ENCODE measurements at places on chromosomes 16 and 17. TPM values are rescaled to one million over a fixed set of nuclear protein-coding genes. Genes with fewer than 3 reads are reported as not detected.

Gene NPIPA2
- 2.2 TPM for total RNA-seq

Gene ICAM2
- total RNA-seq = not detected

Gene CHAD
- not detected for total RNA-seq

Gene PLD6
- 6.2 TPM for total RNA-seq

Gene TVP23A
- total RNA-seq = 0.13 TPM

Gene CCDC92B
- total RNA-seq = 0.20 TPM

Gene HOXB3
- 5.0 TPM for total RNA-seq

Gene HOXB7
- 31.7 TPM for total RNA-seq

Gene RAB11FIP4
- total RNA-seq = 1.7 TPM

Gene KRT24
- total RNA-seq = not detected

Gene MC1R
- 6.1 TPM for total RNA-seq

Gene HEATR9
- not detected for total RNA-seq

Gene LRRC37A3
- total RNA-seq = 3.2 TPM

Gene BCL6B
- not detected for total RNA-seq

Gene ARL5C
- not detected for total RNA-seq

Gene PRSS36
- 1.1 TPM for total RNA-seq

Gene DPEP3
- not detected for total RNA-seq

Gene CLEC3A
- total RNA-seq = not detected

Gene PRSS27
- total RNA-seq = 0.82 TPM

Gene GRAP
- 0.38 TPM for total RNA-seq

Gene ERAL1
- 92.5 TPM for total RNA-seq

Gene SOX9
- 9.5 TPM for total RNA-seq

Gene RPRML
- total RNA-seq = 0.40 TPM

Gene AATK
- 0.64 TPM for total RNA-seq
